ENCODE measurements at places on chromosomes 11 and 22. TPM values are rescaled to one million over a fixed set of nuclear protein-coding genes. Genes with fewer than 3 reads are reported as not detected.

Gene PYGM
- 89.5 TPM for total RNA-seq

Gene SLC22A8
- not detected for total RNA-seq

Gene UBASH3B
- 2.6 TPM for total RNA-seq

Gene ANAPC15
- total RNA-seq, result 43.9 TPM

Gene GPR83
- 0.25 TPM for total RNA-seq

Gene WNT11
- total RNA-seq, result 22.7 TPM

Gene TEX54
- total RNA-seq, result not detected

Gene C11orf86
- not detected for total RNA-seq

Gene E2F8
- total RNA-seq, result 3.6 TPM

DNA sequence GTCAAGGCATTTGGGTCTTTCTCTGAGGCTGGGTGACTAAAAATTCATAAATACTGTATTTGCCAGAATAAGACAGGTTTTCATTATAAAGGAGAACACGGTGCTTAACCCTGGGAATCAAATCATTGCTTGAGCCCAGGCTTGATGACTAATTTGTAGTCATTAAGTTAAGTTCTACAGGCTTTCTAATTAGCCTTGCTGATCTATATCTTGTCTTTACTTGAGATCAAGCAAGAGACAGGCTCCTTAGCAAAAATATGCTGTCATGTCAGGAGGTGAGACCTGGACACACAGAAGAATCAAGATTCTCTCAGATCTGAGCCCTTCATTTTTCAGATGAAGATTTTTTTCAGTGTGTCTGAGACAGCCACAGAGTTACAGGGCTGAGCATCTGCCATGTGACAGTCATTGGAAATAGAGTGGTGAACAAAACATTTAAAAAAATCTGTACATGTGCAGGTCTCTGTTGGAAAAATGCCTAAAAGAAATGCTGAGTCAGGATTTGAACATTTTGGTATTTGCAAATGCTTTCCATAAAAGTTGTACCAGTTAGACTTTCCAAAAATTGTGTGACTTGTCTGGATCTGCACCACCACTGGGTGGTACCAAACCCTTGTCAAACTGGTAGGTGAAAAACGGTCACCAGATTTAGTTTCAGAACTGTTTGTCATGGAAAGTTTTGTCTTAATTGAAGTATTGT, 14.6 kb downstream of the ACAT1 start:
- H3K27ac ChIP-seq, result peak overlapping the region; percentile 13
- H3K36me3 ChIP-seq, result peaks cover 82% of the 10 kb centered on the region
- H3K27me3 ChIP-seq, result no peaks in the 10 kb centered on the region
- no peak overlapping the region for H3K4me3 ChIP-seq
- peaks cover 33% of the 10 kb centered on the region for H3K4me1 ChIP-seq

GRCh38 chr11:35340071-35340470, 79.3 kb downstream of the SLC1A2 start:
- DNase-seq, result no peak
- no peaks in the 10 kb centered on the region for H3K36me3 ChIP-seq
- no peak overlapping the region for H3K4me3 ChIP-seq
- peaks cover 26% of the 10 kb centered on the region for H3K4me1 ChIP-seq

DNA sequence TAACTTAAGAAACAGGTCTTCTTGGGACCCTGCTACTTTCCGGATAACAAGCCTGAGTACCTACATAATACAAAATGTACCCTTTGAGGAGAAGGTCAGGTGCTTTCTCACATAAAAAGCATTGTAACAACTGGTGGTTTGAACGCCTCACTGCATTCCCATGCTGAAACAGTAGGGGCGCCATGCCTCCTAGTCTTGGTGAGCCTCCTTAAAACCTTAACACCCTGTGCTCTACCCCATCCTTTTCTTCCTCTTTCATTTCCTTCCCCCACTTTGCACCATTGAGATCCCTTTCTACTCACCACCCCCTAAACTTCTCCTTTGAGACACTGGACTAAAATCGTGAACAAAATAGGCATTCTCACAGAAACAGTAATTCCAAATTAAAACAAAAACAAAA, 729.3 kb downstream of the NTM start:
- no peak overlapping the region for H3K27ac ChIP-seq
- H3K4me3 ChIP-seq, result no peak overlapping the region
- peaks cover 36% of the 10 kb centered on the region for H3K27me3 ChIP-seq
- peak; percentile 22 for DNase-seq

DNA sequence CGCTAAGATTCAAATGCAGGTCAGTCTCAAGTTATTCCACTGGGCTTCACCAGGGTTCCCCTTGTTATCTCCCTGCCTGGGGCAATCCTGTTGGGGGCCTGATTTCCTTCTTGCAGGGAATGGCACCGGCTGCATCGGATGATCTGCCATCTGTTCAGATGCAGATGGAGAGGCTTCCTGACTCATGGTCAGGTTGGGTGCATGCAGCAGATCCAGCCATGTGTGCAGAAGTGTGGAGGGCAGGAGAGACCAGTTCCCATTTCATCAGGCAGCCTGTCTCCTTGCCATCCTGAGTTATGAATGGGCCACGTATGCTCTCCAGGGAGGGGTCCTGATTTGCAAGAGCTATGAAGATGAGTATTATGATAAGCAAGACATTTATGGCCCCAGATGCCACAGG, 161.2 kb upstream of the PLET1 start:
- H3K4me3 ChIP-seq, result no peak overlapping the region
- H3K36me3 ChIP-seq, result no peaks in the 10 kb centered on the region
- no peak for DNase-seq
- no peaks in the 10 kb centered on the region for H3K4me1 ChIP-seq
- H3K27ac ChIP-seq, result no peak overlapping the region

DNA sequence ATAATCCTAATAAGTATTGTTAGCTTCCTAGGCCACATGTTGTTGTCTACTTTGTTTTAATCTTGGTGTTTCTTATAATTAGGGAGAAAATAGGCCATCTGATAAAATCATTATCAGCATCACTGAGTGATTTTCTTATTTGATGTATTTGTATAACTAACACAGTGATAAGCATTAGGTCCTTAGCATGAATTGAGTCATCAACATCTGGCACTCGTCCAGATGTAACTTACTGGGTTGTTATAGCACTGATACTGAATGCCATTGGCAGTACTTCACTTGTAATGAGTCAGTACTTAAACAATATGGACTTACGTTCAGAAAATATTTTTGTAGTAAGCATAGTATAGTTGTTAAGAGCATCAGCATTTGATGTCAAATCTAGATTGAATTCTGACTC, 16.2 kb downstream of the API5 start:
- peaks cover 99% of the 10 kb centered on the region for H3K36me3 ChIP-seq
- no peak for DNase-seq
- H3K4me1 ChIP-seq, result no peaks in the 10 kb centered on the region
- no peak overlapping the region for H3K4me3 ChIP-seq

DNA sequence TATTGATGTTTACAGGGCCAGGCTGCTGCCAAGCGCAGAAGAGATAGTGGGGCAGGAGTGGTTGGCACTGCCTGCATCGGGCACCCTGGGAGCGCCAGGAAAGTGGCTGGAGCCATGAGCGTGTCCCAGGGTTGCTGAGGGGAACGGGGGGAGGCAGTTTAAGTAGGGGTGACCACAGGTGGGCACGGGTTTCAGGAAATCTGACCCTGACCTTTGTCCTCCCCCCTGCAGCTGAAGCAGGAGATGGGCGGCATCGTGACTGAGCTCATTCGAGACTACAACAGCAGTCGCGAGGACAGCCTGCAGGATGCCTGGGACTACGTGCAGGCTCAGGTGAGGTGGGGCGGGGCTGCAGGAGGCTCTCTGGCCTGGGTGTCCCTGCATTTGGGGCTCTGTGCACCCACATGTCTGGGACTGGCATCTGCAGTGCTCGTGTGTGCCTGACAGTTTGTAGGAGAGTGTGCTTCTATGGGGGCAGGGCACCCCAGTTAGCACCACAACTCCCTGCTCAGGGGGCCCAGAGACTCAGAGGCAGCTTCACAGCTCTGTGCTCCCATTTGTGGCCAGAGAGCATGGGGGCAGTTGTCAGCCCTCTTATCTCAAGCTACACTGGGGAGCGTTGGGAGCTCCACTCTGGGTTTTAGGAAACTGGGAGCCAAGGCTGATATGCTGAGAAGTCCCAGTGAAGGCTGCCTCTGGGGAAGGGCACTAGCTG, 49.7 kb downstream of the CD82 start:
- peak; percentile 25 for DNase-seq
- peaks cover 15% of the 10 kb centered on the region for H3K36me3 ChIP-seq
- H3K4me3 ChIP-seq, result no peak overlapping the region
- peak overlapping the region; percentile 48 for H3K27ac ChIP-seq
- H3K27me3 ChIP-seq, result no peaks in the 10 kb centered on the region
- peaks cover 66% of the 10 kb centered on the region for H3K4me1 ChIP-seq

GRCh38 chr11:76120513-76121101, 85.7 kb downstream of the WNT11 start:
- H3K4me1 ChIP-seq, result peaks cover 71% of the 10 kb centered on the region
- peak overlapping the region; percentile 82 for H3K27ac ChIP-seq
- no peaks in the 10 kb centered on the region for H3K27me3 ChIP-seq
- no peak for DNase-seq
- peak overlapping the region; percentile 15 for H3K4me3 ChIP-seq

- peak; percentile 2 for DNase-seq
- no peaks in the 10 kb centered on the region for H3K36me3 ChIP-seq
- peaks cover 14% of the 10 kb centered on the region for H3K4me1 ChIP-seq
- no peak overlapping the region for H3K27ac ChIP-seq
- no peak overlapping the region for H3K4me3 ChIP-seq
- peaks cover 3% of the 10 kb centered on the region for H3K27me3 ChIP-seq
Observed at GRCh38 chr22:44927463-44928135, 82.2 kb downstream of the PHF21B start.

DNA sequence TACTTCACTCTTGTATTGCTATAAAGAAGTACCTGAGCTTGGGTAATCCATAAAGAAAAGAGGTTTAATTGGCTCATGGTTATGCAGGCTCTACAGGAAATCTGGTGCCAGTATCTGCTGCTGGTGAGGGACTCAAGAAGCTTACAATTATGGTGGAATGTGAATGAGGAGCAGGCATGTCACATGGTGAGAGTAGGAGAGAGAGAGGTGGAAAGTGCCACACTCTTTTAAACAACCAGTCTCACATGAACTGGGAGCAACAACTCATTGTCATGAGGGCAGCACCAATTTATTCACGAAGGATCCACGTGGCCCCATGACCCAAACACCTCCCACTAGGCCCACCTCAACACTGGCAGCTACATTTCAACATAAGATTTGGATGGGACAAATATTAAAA, 24.6 kb upstream of the IGLL5 start:
- peaks cover 30% of the 10 kb centered on the region for H3K27me3 ChIP-seq
- H3K36me3 ChIP-seq, result no peaks in the 10 kb centered on the region
- H3K4me3 ChIP-seq, result no peak overlapping the region
- H3K27ac ChIP-seq, result no peak overlapping the region

GRCh38 chr11:68440224-68440623, 20.3 kb upstream of the PPP6R3 start:
- H3K27me3 ChIP-seq, result no peaks in the 10 kb centered on the region
- H3K36me3 ChIP-seq, result peaks cover 72% of the 10 kb centered on the region
- DNase-seq, result no peak
- H3K4me1 ChIP-seq, result peaks cover 38% of the 10 kb centered on the region
- no peak overlapping the region for H3K27ac ChIP-seq
- H3K4me3 ChIP-seq, result no peak overlapping the region

- H3K36me3 ChIP-seq, result no peaks in the 10 kb centered on the region
- H3K4me1 ChIP-seq, result peaks cover 30% of the 10 kb centered on the region
- H3K27ac ChIP-seq, result no peak overlapping the region
- no peak for DNase-seq
- no peak overlapping the region for H3K4me3 ChIP-seq
Observed at GRCh38 chr11:114892381-114893197, 214.3 kb downstream of the NXPE2 start.

DNA sequence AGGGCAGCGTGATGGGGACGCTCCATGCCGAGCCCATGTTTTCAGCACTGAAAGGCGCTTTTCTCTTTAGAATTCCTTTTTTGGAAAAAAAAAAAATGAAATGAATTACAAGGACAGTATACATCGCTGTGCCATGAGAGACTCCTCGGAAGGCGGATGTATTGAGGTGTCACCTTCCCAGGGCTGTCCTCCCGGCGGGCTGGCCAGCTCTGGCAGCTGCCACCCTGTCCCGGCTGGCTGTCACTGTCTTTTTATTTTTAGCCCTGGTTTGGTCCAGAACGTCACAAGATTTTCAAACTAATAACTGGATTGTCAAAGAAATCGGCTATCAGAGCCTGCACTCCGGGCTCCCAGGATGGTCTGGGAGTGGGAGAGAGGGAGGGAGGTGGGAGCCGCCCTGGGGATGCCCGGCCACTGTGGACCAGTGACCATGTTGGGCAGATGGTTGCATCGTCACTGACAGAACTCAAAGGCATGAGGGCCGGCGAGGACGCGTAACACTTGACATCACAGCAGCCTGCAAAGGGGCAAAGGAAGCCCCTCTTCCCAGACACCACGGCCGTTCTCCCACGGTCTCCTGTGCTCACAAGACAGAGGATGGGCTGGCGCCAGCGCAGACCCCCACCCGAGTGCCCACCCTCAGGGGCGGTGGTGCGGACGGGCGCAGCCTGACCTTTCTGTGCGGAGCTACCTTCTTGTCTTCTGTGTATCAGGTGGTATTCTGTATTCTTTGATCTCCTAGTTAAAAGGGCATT, 392.9 kb downstream of the TBC1D22A start:
- H3K27ac ChIP-seq, result peak overlapping the region; percentile 58
- H3K27me3 ChIP-seq, result no peaks in the 10 kb centered on the region
- no peaks in the 10 kb centered on the region for H3K36me3 ChIP-seq
- peaks cover 20% of the 10 kb centered on the region for H3K4me1 ChIP-seq
- no peak for DNase-seq

- no peaks in the 10 kb centered on the region for H3K36me3 ChIP-seq
- H3K4me3 ChIP-seq, result peak overlapping the region; percentile 58
- no peak overlapping the region for H3K27ac ChIP-seq
Observed at GRCh38 chr22:19766240-19766510, 5.6 kb downstream of the TBX1 start.

GRCh38 chr11:101034076-101034475, 95.5 kb downstream of the PGR start:
- H3K27me3 ChIP-seq, result no peaks in the 10 kb centered on the region
- peaks cover 27% of the 10 kb centered on the region for H3K4me1 ChIP-seq
- no peaks in the 10 kb centered on the region for H3K36me3 ChIP-seq
- peak overlapping the region; percentile 79 for H3K27ac ChIP-seq

DNA sequence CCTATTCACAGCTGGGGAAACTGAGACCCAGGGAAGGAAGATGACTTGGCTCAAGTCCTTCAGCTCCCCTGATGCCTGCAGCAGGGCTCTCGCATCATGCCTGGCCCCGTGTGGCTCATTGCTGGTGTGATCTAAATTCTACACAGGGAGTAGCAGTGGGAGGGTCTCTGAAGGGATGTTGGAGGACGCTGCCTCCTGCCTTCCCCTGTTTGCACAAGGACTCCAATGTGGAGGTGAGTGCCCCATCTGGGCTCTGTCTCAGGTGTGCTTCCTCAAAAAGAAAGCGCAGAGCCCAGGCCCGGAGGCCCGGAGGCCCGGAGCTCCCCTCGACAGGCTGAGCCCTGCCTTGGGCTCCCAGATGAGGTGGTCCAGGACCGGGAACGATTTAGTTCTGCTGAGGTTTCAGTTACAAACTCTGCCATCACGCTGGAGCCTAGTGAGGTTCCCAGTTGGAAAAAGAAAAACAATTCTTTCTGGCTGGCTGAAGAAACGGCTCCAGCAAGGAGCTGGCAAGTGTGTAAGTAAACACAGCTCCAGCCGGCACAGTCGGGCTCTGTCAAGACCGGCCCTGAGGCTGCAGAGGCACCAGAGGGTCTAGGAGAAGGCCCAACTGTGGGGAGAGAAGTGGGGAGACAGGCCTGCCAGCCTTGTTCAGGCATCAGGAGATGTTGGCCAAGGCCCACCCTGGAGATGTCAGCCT, 49.8 kb downstream of the NAT10 start:
- no peaks in the 10 kb centered on the region for H3K27me3 ChIP-seq
- DNase-seq, result no peak
- peak overlapping the region; percentile 19 for H3K27ac ChIP-seq
- H3K4me3 ChIP-seq, result no peak overlapping the region
- H3K4me1 ChIP-seq, result peaks cover 20% of the 10 kb centered on the region

- H3K4me3 ChIP-seq, result no peak overlapping the region
- no peak for DNase-seq
- H3K36me3 ChIP-seq, result no peaks in the 10 kb centered on the region
- H3K4me1 ChIP-seq, result peaks cover 34% of the 10 kb centered on the region
- H3K27me3 ChIP-seq, result no peaks in the 10 kb centered on the region
Observed at GRCh38 chr11:17403980-17404759, 15.7 kb upstream of the KCNJ11 start.
